ENCODE measurements at places on chromosomes 12 and 14.

GRCh38 chr12:24494401-24494800, 454.5 kb downstream of the BCAT1 start:
- DNase-seq: no peak

DNA sequence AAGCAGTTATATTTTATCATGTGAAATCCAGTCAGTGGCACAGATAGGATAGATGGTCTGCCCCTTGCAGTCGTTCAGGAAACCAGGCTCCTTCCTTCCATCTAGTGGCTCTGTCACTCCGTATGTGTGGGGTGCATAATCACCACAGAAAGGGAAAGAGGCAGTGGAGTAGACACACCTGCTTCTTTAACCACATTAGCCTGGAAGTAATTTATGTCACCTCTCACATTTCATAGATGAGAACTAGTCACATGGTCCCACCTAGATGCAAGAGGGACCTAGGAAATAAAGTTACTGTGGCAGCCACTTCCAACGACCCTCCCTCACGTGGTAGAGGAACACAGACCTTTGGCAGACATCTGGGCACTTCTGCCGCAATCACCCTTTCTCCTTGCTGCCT, 14.2 kb upstream of the RNU6-8 start:
- no peak for DNase-seq

- DNase-seq: no peak
Measured at GRCh38 chr14:79580906-79581305, 630.4 kb downstream of the DIO2 start.

DNA sequence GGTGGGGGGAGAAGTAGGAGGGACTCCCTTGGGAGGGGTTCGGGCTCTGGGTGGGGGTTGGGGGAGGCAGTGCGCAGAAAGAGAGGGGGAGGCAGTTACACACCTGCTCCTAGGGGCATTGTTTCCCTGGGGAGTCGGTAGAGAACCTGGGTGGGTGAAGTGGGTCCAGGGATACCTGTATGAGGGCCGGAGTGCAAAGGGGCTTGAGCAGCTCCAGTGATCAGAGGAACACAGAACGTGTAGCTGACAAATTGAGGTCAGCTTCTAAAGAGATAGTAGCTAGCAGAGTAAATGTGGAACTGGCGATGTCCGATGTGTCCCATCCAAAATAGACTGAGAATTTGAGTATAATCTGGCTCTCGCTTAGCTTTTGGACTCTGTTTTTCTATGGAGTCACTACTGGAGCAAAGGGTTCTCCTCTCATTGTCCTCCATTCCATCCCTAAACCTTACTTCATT, 502 bp downstream of the SMARCD1 start:
- no peak for DNase-seq

- DNase-seq: no peak
Measured at GRCh38 chr14:75214558-75214957, 38.1 kb upstream of the TMED10 start.

DNA sequence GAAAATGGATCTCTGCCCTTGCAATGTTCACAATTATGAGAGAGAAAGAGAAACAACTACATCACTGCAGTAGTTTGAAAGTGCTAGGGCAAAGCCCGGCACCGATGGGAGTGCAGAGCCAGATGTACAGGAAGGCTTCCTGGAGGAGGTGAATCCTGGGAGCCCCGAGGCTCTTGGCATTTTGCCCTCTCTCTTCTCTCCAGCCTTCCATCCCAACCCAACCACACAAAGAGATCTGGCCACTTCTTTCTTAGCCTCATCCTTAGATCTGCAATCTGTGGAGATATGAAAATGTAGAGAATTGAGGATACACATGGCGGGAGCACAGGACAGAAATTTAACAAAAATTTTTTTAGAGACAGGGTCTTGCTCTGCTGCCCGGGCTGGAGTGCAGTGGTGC, 3.3 kb upstream of the PAPLN start:
- no peak for DNase-seq

GRCh38 chr12:12272869-12273268, 6.0 kb upstream of the LRP6 start:
- no peak for DNase-seq

DNA sequence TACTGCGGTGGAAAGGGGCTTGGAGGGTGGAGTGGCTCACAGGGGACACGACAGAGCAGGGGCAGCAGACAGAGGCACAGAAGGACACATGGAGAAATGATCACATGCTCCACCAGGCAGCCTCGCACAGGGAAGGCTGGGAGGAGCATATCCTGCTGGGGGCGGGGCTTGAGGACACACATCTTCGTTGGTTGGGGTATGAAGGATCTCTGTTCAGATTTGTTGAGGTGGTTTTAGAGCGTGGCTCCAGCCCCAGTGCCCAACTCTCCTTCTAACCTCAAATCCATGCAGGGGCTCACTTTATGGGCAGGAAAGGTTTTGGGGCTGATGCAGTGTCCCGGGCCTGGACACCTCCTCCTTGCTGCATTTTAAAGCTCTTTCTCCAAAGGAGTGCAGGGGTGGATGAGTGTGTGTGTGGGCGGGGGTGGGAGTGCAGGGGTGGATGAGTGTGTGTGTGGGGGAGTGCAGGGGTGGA, 733 bp upstream of the P3H3 start:
- DNase-seq: peak; percentile 18

DNA sequence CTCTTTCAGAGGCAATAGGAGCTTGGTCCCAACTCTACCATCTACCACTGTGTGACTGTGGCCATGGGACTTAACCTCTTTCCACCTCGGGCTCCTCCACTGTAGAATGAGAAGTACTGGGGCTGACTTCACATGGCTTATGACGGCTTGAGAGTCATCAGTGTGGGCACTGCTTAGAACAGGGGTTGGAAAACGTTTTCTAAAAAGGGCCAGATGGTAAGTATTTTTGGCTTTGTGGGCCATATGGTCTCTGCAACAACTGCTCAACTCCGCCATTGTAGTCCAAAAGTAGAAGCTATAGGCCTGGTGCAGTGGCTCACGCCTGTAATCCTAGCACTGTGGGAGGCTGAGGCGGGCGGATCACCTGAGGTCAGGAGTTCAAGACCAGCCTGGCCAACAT, 69.2 kb upstream of the LTA4H start:
- no peak for DNase-seq

DNA sequence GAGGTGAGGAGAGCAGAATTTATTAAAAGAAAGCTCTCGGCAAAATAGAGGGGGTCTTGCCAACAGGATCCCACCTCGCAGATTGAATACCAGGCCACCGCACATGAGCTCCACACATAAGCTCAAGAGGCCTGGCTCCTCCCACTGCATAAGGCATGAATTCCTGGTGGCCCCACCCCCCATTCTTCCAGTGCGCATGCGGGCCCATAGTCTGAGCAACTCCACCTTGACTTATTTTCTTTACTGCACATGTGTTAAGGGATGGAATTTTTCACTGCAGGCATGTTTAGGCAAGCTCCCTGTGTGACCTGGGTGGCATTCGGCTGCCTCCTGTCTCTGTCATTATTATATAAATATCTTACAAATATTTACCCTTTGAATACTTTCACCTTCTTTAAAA, 412.5 kb downstream of the RMST start:
- no peak for DNase-seq

GRCh38 chr12:52239767-52240166, 6.7 kb downstream of the KRT7 start:
- DNase-seq: no peak

GRCh38 chr12:88450136-88450535, 130.1 kb downstream of the KITLG start:
- DNase-seq: no peak

- DNase-seq: no peak
Measured at GRCh38 chr14:66141733-66142132, 344.4 kb upstream of the CCDC196 start.

GRCh38 chr12:88733008-88733407, 152.7 kb upstream of the KITLG start:
- DNase-seq: no peak

DNA sequence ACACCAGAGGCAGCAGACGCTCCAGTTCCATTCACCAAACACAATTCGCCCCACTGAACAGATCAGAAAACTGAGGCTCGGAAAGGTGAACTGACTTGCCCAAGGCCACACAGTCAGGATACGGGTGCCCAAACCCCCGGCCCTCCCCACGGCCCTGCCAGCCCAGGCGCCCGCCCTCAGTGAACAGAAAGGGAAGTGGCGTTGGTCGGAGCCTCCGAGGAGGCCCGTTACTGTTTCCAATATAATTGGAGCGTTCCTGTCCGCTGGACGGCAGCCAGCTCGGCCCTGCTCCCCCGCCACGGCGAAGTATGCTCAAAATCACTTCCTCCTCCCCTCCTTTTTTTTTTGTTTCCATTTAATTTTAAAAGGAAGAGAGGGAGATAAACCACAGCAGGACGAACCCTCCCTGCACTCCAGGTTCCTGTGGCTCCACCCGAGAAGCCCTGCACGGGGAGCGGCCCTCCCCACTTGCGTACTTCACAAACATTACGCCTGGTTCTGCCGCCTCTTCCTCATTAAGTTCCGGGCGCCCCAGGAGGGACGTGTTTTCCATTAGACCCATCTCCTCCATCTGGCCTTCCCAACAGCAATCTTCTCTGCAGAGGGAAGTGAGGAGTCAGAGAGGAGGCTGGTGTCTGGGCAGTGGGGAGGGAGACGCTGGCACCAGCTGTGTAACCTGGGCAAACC, 61.1 kb downstream of the NCOR2 start:
- DNase-seq: no peak

- no peak for DNase-seq
Measured at GRCh38 chr14:25090716-25091454, 40.9 kb upstream of the STXBP6 start.

DNA sequence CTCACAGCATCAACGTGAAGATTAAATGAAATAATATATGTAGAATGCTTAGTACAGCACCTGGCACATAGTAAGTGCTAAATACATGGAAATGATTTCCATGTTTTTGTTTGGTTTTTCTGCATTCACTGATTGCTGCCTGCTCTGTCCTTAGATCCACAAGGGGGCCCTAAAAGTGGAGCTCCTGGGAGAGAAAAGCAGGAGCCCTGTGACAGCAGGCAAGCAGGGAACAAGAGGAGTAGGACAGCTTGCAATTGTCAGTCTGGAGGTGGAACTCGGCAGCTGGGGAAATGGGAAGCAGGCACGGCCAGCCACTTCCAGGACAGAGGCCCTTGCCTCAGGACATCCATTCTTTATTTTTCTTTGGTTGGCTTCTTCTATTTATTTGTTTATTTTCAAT, 292.9 kb downstream of the BMP4 start:
- no peak for DNase-seq

DNA sequence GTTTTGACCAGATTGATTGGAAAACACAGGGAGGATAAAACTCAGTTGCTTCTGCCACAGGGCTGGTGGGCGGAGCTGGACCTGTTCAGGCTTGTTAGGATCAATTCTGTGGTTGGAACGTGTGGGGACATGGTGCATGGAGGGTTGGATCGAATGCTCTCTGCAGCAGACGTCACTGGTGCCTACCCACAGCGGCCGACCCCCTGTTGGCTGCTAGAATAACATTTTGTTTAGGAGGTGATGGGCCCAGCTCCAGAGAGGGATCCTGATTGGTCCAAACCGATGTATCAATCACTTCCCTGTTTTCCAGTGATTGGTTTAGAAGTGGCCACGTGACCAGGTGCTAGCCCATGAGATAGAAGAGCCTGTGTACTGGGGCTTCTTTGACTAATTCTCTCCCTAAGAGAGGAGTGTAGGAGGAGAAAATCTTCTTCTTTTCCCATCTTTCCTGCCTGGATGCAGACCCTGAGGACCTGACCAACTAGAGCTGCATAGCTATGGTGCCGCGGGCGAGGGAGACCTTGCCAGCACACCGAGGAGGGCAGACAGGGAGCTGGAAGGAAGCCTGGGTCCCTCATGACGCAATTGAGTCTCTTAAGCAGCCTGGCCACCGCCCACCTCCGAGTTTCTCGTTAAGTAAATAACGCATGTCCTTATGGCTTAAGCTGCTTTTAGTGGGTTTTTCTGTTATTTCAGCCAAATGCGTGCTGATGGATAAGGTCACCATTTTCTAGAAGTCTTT, 163.5 kb downstream of the AACS start:
- DNase-seq: no peak

DNA sequence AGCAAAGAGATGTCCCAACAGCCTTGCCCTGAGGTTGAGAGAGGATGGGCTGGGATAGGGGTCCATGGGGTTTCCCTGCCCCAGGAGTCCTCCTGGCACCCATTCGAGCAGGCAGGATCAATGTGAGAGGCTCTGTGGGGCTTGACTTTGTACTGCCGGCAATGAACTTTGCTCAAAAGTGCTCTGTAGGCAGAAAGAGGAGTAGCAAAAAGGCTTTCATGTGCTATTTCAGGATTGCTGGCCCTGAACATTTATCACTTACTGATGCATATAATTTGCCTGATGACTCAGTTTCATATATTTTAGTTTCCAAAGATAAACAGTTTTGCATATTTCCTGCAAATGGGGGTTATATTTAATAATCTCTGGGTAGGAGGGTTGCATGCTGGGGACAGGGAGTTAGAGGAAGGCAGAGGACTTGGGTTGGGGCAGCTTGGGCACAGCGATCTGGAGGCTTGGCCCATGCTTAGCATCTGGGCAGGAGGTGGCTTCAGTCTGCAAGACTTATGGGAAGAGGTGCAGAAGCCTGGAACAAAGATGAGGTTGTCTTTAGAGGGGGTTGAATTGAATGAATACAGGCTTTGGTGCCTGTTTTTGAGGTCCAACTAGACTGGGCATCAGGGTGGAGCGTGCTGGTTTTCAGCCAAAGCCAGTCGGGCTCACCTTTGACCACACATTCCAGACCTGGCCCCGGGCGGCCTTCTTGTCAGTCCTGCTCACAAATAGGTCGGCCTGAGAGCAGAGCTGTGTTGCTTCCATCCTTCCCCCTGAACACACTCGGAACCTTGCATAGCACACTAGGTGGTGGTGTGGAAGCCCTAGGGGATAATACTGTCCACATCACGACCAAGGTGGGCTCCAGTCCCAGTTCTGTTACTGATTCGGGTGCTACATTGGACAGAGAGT, 101.4 kb downstream of the PAPOLA start:
- DNase-seq: no peak

DNA sequence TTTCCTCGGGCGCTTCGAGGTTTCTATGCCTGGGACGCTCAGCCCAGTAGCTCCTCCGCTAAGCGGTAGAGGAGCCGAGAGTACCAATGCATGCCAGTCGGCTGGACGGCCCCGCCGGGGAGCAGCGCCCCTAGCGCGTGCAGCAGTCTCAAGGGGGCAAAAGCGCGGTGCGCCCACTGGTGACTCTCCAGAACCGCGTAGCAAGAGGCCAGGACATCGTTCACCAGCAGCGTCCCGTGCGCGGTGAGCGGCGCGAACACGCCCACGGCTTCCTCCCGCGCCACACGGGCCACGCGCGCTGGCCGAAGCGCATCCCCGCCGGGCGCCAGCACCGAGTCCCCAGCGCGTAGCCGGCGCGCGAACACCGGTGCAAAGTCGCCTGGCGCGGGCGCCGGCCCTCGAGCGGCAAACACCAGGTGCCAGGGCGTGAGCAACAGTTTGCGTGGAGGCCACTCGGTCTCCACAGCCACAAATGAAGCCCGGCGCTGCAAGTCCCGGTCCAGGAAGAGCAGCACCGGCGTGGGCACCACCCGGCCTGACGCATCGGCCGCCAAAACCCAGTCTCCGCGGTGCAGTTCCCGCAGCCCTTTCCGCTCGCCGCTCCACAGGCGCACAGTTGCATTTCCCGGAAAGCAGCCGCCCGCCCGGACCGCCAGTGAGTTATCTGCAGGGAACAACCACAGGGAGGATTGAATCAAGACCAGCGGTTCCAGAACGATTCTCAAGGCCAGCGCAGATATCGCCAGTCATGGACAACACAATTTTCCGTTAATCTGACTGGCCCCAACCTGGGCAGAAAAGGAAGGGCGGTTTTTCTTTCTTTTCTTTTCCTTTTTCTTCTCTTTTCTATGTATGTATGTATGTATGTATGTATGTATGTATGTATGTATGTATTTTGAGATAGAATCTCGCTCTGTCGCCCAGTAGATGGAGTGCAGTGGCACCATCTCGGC, 4.5 kb downstream of the DHH start:
- peak; percentile 13 for DNase-seq

All from nucleus accumbens (tissue), 56 donors.